ENCODE measurements at places on chromosomes 5 and 9. TPM values are rescaled to one million over a fixed set of nuclear protein-coding genes. Genes with fewer than 3 reads are reported as not detected.

DNA sequence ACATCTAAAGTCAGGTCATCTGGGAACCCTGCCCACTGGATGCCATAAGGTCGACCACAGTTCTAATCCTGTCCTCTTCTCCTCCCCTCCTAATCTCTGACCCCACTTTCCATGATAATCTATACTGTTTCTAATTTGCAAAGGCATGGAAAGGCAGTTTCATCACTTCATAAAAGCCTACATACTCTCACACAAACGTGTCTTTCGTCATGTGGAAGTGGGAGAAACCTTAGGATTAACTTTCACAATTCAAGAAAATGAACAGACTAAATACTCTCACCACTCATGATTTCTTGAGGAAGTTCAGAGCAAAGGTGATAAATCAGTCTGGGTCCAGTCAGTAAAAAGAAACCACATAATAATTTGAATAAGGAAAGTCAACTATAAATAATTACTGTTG is 5.5 kb downstream of the FANCC start:
- DNase-seq: no peak

DNA sequence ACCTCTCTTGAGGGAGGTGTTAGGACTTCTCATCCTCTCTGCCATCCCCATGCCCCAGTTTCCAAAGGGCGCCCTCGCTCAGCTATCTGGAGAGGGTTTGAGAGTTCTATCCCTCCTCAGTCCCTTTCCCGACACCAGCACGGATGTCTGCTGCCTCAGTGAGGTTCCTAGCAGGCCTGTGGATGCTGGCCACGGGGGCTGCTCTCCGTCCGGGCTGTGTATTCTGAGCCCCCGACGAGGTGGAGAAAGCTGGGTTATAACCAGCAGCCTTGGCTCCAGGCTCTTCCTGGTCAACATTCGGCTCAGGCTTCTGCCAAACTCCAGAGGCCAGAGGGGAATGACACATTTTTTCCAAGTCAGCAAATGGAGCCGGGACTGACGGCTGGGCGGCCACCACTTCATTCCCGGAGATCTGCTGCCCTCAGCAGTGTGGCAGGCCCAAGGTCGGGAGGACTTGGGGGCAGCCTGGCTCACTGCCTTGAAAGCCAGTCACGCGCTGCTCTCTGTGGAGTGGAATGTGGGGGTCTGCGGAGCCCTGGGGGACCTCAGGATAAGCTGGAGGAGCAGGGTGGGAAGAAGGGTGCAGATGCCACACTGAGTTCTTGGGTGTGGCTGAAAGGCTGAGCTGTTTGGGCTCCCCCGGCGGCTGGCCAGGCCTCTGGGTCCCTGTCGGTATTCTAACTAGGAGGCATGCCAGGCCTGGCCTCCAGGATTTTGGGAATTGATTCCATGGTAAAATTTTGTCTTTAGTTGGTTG is 27.4 kb downstream of the PTPA start:
- no peak for DNase-seq

GRCh38 chr5:119316086-119316485 is 39.7 kb upstream of the TNFAIP8 start:
- peak; percentile 75 for DNase-seq

DNA sequence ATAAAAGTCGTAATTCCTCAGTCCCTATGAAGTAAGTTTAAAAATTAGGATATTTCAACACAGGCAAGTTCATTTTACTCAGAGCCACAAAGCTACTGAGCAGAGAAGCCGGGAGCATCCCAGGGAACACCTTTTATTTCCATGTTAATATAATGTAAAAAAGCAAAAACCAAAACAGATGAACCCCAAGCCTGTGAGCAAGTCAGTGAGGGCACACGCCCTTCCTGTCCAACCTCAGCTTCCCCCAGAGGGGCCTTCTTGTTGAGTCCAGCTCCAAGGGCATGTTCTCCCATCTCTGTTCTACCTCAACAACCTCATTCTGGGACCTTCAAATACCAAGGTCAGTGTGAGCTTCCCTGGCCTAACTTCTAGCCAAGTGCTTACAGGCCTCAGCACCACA is 24.8 kb downstream of the NSUN2 start:
- DNase-seq: no peak

GRCh38 chr5:83446253-83446947 is 25.1 kb upstream of the VCAN start:
- DNase-seq: no peak

- no peak for DNase-seq
Measured at GRCh38 chr5:60492958-60493357, 207.0 kb downstream of the DEPDC1B start.

GRCh38 chr5:53928641-53929040 is 368.2 kb downstream of the NDUFS4 start:
- no peak for DNase-seq

GRCh38 chr5:320524-321229 is 837 bp upstream of the AHRR start:
- peak; percentile 19 for DNase-seq

- peak; percentile 33 for DNase-seq
Measured at GRCh38 chr9:118522093-118523028, 818.2 kb downstream of the TLR4 start.

GRCh38 chr9:130981002-130981755 is 27.8 kb upstream of the LAMC3 start:
- no peak for DNase-seq

GRCh38 chr9:78064075-78064474 is 32.5 kb upstream of the GNAQ start:
- no peak for DNase-seq

- DNase-seq: no peak
Measured at GRCh38 chr9:19720377-19720776, 68.5 kb downstream of the SLC24A2 start.

DNA sequence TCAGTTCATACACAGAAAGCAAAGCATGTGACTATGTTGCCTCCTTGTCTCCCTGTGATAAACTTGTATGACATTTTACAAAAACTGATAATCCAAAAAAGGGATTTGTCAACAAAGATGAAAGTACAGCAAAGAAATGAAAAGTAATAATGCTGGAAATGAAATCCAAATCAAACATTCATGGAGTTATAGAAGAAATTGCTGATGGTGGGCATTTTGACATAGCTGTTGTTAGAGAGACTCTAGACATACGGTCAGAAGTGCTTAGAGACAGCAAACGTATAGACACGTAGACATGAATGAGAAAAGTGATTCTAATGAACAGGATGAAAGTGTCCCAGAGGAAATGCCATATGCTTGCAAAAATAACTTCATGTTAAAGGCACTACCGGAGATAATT is 186.9 kb upstream of the RGMB start:
- DNase-seq: no peak

DNA sequence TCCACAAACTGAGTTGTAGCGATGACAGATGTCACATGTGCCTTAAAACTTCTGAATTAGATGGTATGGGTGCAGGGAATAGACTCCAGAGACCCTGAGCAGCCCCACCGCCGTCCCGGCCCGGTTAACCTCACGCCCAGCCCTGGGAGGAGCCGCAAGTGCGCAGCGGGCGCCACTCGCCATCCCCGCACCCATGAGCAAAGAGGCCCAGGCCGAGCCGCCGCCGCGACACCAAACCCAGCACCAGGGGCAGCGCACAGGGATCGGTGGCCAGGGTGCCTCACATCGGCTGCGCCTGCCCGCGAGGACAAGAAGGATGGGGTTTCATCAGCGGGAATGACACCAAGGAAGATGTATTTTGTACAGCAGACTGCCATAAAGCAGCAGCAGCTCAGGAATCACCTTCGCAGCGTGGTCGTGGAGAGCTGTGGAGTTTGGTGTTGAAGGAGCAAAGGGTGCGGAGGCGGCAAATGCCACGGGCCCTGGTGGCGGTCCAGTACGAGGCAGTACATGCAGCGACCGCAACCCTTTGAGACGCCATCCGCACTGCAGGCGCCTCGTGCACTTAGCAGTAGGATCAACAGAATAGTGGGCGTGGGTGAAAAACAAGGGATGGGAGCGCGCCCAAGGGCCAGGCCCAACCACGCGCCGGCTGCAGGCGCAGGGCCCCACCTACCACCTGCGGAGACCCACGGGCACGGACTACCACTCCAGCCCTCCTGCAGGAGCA is 89.7 kb downstream of the ZNF366 start:
- no peak for DNase-seq

DNA sequence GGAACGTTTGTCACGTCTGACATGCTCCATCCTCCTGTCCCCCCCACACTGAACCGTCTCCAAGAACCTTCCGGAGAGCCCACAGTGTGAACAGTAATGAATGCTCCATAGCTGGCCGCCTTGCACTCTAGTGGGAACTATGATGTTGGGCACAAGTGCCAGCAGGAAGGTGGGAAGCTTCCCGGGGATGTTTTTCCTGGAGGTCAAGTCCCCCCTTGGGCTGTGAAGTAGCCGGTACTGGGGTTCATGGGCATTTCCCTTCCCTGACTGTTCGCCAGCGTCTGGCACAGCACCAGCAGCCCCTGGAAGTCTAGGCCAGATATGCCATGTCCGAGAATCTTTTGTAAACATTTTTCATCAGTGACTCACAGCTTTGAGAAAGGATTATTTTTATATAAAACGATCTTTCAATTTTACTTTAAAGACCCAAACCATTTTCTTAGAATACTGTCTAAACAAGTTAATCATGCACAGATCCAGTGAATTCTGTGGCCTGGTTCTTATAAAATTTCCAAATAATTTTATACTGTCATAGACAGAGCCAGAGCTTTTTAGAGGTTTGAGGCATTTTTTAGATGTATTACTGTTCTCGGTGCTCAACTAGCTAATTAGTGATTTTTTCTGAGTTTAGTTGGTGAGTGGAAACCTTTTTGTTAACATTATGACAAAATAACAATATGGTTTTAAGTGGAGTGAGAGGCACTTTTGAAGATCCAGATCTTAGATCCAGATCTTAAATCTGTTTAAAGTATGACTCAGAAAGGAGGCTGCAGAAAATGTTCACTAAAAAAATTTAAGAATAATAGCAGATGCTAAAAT is 11.6 kb downstream of the ABL1 start:
- DNase-seq: no peak

DNA sequence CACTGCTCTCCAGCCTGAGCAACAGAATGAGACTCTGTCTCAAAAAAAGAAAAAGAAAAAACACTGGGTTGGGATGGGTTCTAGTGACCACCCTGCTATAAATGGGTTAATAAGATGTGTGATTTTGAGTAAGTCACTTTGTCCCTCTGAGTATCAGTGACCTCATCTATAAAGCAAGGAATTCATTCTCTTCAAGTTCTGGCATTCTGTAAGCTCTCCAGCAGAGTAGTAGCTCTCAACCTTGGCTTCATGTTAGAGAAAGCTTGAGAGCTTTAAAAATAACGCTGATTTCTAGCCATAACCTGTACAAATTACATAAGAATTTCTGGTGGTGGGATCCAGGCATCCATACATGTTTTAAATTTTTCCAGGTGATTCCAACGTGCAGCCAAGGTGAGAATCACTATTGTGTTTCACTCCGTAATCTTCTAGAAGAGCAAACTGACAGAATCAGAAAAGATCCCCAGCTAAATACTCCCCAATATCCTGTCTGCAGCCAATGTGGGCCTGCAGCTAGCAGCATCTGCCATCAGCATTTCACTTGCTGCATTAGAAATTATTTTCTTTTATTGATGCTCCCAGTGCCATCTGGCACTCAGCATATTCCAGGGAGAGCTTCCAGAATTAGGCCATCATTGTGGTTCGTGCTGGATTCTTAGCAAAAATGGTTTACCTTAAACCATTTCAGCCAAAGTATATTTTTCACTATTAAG is 109.4 kb downstream of the FEM1C start:
- no peak for DNase-seq

- peak; percentile 49 for DNase-seq
Measured at GRCh38 chr9:68949271-68950000, 64.5 kb downstream of the PRKACG start.

- DNase-seq: no peak
Measured at GRCh38 chr5:54073131-54073530, 237.2 kb downstream of the ARL15 start.

DNA sequence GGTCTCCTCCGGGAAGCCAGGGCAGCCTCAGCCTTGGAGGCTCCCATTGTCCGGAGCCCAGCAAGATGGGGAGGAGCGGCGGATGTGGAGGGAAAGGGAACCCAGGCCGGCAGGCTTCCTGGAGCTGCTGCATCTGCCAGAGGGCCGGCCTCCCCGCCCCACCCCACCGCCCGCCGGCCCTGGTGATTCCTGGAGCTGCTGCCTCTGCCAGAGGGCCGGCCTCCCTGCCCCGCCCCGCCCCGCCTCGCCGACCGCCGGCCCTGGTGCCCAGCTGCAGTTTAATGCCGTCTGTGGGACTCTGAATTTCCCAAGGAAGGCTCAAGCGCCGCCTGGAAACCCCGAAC is 31.6 kb downstream of the EXD3 start:
- no peak for DNase-seq

DNA sequence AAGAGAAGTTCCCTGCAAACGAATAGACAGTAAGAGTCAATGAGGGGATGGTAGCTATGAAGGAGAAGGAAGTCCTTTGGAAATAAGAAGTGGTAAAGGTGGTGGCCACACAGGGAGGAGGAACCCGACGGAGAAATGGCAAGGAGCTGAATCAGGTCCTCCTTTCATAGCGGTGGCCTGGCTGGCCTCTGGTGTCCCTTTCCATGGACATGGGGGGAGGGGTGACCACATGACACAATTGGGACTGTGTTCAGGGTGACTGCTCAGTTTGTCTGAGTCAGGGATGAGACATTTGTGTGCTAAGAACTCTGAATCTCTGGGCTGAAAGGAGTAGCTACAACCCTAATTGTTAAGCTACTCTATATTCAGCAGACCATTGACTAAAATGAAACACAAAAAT is 28.7 kb upstream of the TIMD4 start:
- no peak for DNase-seq

GRCh38 chr5:171386006-171386671 is 1.5 kb upstream of the NPM1 start:
- no peak for DNase-seq

GRCh38 chr5:123855609-123856008 is 343.6 kb downstream of the CSNK1G3 start:
- DNase-seq: no peak

DNA sequence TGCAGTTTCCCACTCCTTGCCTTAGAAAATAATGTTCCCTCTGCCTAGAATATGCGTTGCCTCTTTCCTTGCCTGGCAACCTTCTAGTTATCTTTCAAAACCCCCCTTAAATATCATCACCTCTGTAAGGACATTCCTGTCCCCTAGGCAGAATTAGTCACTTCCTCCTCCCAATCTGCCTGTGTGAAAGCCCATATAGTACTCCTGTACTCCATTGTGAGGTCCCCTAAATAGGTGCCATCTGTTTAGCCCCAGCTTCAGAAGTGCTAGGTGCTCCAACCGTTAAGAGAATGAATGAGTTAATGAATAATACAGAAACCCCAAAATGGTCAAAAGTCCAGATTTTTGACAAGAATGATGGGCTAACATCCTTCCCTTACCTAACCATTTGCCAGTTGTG is 181.4 kb downstream of the GDNF start:
- DNase-seq: no peak

- DNase-seq: no peak
Measured at GRCh38 chr9:126752881-126753670, 51.8 kb upstream of the ZBTB43 start.

ZNF883 gene
- total RNA-seq: 1.6 TPM

WWC1 gene
- total RNA-seq: 0.45 TPM

STKLD1 gene
- 0.45 TPM for total RNA-seq

PLEKHG4B gene
- total RNA-seq: not detected

LRRC19 gene
- total RNA-seq: not detected

SARDH gene
- total RNA-seq: 5.5 TPM

F12 gene
- 7.9 TPM for total RNA-seq

CREBRF gene
- 10.2 TPM for total RNA-seq

FREM1 gene
- total RNA-seq: not detected

PCDHGB5 gene
- total RNA-seq: 0.11 TPM

AIF1L gene
- total RNA-seq: 0.72 TPM
